LHCN-M2 (cell line): ENCODE measurements at places on chromosomes 3 and 15. TPM values are rescaled to one million over a fixed set of nuclear protein-coding genes. Genes with fewer than 3 reads are reported as not detected.

Gene TMEM108
- 5.8 and 9.4 TPM in 2 replicates for total RNA-seq

Gene TF
- not detected in 2 replicates for total RNA-seq

Gene XCR1
- 0.06 TPM in 1 of 2 replicates, not detected in the other for total RNA-seq

Gene ITGA11
- total RNA-seq: 14.6 and 22.0 TPM in 2 replicates

Gene RLBP1
- total RNA-seq: not detected in 2 replicates

Gene NR2E3
- total RNA-seq: 0.06 TPM in 1 of 2 replicates, not detected in the other

Gene CLSTN2
- 0.13 and 0.17 TPM in 2 replicates for total RNA-seq

Gene EFCC1
- total RNA-seq: not detected in 2 replicates

Gene GABRR3
- total RNA-seq: not detected in 2 replicates

Gene RIOX2
- total RNA-seq: 26.5 and 28.5 TPM in 2 replicates

Gene CTXN2
- total RNA-seq: not detected in 2 replicates

Gene ATP10A
- total RNA-seq: 0.69 and 0.96 TPM in 2 replicates
